Peyer's patch (tissue), 4 donors: ENCODE measurements at places on chromosomes 6 and 20.

DNA sequence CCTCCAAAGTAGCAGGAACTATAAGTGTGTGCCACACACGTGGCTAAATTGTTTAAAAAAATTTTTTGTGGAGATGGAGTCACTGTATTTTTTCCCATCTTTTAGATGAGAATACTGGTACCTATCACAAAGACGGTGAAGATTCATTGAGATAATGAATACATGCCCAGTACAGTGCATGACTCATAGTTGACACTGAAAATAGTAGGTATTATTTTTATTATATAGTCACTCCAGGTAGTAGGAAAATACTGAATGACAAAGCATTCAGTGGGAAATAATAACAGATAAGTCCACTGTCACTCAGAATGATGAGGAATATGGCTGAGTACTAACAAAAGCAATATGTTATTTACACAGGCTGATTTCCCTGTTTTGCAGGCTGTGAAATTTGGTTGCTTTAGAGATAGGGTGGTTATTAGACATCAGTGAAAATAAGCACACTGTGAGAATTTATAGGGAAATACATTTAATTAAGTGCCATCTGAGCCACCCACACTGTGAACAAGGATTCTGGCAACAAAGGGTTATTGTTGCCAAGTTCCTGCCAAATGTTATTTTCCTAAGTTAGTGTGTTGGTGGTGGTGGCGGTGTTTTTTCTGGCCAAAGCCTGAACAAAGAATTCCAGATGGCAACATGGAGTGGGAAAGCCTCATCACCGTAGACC is 129.8 kb upstream of the FOXQ1 start:
- no peak for DNase-seq

- DNase-seq, result peak; percentile 31
Measured at GRCh38 chr6:139027620-139028182, 844 bp upstream of the ABRACL start.

DNA sequence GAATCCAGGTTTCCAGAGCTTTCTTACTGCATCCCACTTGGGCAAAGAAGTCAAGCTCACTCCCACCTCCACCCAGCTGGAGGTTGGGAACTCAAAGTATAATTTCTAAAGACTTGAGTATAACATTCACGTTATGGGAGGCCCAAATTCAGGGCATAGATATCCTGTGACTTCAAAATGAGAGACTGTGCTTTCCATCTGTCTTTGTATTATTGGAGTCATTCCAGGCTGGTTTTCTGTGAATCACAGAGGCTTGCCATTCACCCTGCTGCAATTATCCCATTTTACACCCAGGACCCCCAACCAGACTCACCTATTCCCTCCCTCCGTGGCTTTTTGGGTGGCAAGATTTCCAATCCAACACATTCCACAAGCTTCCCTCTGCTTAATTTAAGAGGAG is 19.3 kb upstream of the SRC start:
- no peak for DNase-seq

DNA sequence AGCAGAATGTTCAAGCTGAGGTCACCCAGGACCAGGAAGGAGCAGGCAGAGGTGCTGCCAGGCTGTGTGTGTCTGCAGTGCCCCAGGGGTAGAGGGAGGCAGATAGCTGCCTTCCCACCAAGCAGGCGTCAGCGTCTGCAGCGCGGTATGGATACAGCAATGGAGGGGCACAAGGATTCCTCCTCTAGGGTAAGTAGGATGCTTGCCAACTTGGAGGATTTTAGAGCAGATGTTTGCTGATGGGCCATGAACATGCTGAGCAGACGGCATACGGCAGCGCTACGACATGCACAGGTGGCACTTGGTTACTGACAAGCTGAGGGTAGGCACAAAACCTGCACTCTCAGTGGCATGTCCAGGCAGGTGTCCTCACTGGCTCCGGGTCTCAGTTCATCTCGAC is 48.1 kb downstream of the PSMG4 start:
- DNase-seq, result no peak

DNA sequence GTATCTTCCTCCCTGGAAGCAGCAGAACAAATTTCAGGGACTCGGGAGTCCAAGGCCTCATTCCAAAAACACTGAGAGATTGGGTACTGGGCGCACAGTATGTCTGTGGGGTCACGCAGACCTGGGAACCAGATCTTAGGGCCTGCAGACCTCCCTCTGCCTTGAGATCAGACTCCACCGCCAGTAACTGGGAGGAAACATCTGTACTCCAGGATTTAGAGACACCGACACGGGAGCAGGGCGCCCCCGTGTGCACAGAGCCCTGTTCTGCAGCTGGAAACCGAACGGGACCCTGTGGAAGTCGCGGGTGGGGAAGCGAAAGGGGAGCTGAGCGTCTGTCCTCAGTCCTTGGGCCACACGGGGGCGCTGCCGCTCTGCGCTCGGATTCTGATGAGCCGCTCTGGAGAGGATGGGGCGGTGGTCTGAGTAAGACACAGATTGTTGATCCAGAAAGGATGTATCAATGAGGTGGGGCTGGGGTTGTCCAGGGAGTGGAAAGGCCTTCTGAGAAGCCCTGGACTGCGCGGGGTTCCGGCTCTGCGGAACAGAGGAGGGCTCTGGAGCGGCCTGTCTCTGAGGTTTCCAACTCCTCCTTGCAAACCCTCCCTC is 35.7 kb upstream of the HLA-E start:
- peak; percentile 87 for DNase-seq

DNA sequence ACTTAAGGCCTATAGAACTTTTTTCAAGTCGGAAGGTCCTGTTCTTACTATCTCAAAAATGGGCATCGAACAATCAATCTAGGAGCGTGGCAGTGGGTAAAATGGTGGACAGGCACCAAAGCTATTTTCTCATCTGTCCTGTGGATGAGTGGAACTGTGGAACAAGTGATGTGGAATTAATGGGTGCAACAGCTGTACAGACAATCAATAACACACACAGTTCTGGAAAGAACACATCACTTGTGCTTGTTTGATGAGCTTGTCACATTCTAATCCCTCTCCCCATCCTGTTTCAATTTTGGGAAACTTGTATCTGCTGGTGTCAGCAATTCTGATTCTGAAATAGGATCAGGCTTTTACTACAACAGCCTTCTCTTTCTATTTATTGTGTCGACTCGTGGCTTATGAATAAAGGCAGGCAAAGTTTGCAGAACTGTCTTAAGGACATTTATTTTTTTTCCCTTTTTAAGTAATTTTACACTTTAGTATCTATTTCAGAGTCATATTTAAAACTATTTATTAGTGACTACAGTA is 11.5 kb downstream of the RBM24 start:
- DNase-seq, result no peak

- DNase-seq, result no peak
Measured at GRCh38 chr6:45895569-45895968, 120.1 kb downstream of the CLIC5 start.

DNA sequence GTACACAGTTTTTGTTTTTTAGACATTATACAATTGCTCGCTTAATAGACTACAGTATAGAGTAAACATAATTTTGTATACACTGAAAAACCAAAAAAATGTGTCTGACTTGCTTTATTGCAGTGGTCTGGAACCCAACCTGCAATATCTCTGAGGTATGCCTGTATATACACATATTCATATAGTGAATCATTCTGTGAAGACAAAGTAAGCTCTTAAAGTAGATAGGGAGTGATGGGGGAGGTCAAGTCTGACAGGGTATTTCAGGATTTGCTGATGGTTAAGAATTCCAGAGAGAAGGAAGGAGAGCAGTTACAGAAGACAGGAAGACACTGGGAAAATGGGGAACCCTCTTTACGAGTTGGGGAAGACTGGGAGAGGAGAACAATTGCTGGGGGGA is 417.9 kb downstream of the CD109 start:
- no peak for DNase-seq

- no peak for DNase-seq
Measured at GRCh38 chr20:29472606-29473005, 1784.9 kb upstream of the DEFB115 start.

DNA sequence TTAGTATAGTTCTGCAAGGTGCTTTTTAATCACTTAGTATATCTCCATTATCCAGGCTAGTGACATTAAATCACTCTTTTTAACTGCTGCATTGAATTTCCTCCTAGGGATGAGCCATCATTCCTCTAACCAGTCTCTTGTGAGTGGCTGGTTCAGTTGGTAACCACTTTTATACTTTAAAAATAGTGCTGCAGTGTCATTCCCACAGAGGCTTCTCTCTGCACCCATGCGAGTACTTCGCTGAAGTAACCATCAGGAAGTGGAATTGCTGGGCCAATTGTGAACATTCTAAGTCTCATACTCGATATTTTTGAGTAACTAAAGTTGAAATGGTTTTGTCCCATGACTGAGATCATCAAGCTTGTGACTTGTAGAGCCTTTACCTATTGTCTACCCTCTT is 2.1 kb downstream of the BTN3A2 start:
- no peak for DNase-seq

GRCh38 chr6:2866171-2866846 is 24.6 kb upstream of the SERPINB1 start:
- no peak for DNase-seq

GRCh38 chr6:129608886-129609537 is 101.0 kb downstream of the ARHGAP18 start:
- DNase-seq, result no peak

- no peak for DNase-seq
Measured at GRCh38 chr6:55499591-55499990, 79.4 kb downstream of the HMGCLL1 start.

DNA sequence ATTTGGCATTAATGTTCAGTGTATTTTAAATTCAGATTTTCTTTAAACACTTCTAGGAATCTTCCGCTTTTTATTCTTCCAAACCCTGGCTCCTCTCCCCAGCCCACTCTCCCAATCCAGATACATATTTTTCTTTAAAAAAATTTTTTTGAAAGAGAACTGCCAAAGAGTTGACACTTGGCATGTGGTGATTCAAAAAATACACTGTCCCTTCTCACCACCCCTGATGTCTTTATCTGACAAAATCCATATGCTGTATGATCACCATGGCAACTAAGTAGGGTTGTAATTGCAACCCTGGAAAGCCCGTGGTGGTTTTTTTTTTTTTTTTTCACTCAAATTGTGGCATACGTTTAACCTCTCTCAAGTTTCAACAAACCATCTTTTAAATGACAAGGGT is 355.8 kb upstream of the SASH1 start:
- DNase-seq, result no peak

DNA sequence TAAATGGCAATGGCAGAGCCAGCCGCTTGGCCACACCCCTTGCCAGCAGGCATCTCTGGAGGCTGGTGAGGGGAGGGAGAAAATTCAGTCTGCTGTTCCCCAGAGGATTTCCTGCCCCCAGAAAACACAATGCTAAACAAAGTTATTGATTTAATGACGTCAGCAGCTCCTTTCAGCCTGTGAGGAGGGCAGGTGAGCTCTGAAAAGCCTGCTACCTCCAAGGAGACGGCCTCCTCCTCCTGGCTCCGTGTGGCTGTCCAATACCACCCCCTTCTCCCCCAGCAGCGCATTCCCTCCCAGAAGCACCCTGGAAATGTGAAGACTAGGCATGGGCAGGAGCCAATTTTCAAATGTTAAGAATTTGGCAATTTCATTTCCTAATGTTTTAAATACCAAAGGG is 393.1 kb downstream of the ZFAND3 start:
- no peak for DNase-seq

DNA sequence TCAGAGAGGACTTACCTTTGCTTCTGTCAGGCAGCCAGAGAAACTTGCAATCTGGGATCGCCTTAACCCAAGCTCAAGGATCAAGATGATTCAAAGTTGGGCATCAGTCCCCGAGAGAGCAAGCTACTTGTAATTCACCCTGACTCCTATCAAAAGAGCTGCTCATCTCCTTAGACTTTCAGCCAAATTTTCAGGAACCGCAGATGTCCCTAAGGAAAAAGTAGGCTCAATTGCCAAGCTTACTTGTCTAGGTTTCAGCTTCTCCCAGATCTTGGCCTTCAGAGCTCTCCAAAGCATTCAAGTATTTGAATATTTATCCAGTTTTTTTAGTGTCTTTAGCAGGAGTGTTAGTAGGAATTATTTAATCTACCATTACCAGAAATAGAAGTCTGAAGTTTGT is 434.1 kb upstream of the MMS22L start:
- DNase-seq, result no peak

GRCh38 chr6:35626401-35626800 is 62.3 kb downstream of the FKBP5 start:
- DNase-seq, result no peak

DNA sequence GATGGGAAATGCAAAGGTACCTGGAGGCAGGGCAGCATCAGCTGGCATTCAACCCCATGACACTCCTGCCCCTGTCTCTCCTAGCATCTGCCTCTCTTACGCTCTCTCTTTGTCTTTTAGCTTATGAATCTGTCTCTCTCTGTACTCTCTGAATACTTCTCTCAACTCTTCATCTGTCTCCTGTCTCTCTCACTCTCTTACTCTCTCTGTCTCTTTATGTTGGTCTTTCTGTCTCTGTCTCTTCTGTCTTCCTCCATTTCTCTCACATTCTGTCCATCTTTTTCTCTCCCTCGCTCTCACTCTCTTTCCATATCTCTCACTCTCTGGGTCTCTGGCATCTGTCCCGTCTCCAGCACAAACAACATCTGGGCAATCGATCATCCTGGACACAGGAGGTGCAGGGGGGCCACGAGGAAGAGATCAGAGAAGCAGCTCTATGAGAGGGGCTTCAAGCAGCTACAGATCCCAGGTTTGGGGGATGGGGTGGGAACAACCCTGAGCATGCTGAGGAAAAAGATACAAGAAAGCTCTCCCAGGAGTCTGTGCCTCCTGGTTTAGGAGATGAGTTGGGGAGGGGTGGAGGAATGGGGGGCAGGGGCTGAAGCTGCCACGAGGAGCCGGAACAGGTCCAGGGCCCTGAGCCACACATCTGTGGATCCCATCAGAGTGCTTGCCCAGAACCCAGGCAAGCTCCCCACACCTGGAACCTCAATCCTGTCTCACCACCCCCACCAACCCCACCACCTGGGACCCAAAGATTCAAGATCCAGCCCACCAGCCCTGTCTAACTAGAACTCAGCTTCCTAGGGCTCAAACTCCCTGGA is 2.4 kb downstream of the COL11A2 start:
- DNase-seq, result no peak
